GM04504 (cell line): ENCODE measurements at places on chromosomes 12 and 14.

GRCh38 chr12:58388261-58388660, 446.9 kb downstream of the ATP23 start:
- DNase-seq, result no peak

DNA sequence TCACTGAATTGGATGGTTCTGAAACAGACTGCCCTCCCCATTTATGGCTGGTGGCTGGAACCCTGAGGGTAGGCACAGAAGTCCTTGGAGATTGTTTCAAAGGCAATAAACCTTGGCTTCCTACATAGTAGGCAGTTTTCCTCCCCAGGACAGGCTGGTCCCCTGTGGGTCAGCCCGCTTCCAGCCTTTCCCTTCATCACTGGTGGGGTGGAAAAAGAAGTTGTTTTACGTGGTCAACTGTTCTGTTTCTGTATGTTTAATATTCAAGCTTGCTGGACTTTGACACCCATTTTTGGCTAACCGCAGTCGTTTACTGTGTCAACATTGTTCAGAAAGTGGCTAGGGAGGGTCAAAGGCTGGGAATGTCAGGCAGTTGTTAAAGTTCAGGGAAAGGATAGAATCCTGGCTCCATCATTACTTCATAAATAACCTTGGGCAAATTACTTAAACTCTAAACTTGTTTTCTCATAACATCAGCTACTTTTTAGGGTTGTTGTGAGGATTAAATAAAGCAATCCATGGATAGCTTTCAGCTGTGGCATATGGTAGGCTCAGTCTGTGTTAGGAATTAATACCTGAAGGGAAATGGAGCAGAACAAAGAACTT, 2.4 kb downstream of the KLHDC2 start:
- DNase-seq, result no peak

- DNase-seq, result no peak
Observed at GRCh38 chr12:67633708-67634107, 14.8 kb upstream of the DYRK2 start.

DNA sequence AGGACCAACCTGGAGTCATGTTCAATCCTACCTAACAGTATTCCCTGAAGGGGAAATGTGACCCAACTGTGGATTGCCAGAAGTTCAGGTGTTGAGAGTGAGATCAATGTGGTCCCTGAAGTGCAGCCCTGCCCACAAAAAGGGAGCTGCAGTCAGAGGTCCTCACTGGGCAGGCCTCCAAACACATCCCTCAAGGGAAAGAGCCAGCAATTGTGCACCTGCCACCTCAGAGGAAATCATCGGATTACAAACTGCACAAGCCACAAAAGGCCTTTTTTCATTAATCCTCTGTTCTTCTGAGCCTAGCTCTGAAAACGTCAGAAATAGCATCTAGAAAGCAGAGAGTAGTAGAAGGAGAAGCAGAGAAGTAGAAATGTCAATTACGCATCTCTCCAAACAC, 10.8 kb upstream of the MDM1 start:
- no peak for DNase-seq

GRCh38 chr14:75042035-75042434, 9.2 kb downstream of the MLH3 start:
- DNase-seq, result no peak

DNA sequence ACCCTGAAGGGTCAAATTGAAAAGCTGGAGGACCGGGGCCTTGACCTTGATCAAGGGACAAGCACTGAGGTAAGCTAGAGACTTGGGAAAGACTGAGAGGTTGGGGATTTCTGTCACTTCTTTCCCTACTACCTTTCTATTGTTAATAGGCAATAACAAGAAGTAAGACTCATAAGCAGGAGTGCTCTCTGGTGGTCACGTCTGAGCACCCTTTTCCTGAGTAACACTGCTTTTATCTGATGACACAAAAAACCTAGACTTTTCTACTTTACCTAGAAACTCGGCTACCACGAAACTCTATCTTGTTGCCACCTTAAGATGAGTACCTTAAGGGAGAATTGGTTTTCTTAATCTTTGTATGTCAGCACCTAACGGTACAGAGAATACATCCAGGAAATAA, 35.5 kb upstream of the PPFIBP1 start:
- DNase-seq, result no peak

- no peak for DNase-seq
Observed at GRCh38 chr14:69443296-69443805, 41.2 kb upstream of the PLEKHD1 start.

GRCh38 chr12:92130999-92131398, 14.6 kb downstream of the BTG1 start:
- no peak for DNase-seq

DNA sequence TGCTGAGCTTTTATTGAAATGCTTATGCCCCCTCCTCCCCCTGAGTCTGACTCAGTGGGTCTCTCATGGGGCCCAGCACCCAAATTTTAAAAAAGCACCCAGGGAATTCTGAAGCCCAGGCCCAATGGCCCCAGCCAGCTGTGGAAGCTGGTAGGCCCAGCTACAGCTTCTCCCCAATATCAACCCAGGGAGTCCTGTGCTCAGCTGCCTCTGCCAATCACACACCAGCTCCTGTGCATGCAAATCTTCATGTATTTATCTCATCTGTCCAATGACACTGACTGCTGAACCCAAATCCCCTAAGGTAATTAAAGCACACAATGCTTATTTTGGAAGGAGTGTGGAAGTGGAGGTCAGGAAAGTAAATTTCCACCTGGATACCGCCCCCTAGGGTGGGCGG, 76.3 kb downstream of the CCDC88C start:
- DNase-seq, result no peak

DNA sequence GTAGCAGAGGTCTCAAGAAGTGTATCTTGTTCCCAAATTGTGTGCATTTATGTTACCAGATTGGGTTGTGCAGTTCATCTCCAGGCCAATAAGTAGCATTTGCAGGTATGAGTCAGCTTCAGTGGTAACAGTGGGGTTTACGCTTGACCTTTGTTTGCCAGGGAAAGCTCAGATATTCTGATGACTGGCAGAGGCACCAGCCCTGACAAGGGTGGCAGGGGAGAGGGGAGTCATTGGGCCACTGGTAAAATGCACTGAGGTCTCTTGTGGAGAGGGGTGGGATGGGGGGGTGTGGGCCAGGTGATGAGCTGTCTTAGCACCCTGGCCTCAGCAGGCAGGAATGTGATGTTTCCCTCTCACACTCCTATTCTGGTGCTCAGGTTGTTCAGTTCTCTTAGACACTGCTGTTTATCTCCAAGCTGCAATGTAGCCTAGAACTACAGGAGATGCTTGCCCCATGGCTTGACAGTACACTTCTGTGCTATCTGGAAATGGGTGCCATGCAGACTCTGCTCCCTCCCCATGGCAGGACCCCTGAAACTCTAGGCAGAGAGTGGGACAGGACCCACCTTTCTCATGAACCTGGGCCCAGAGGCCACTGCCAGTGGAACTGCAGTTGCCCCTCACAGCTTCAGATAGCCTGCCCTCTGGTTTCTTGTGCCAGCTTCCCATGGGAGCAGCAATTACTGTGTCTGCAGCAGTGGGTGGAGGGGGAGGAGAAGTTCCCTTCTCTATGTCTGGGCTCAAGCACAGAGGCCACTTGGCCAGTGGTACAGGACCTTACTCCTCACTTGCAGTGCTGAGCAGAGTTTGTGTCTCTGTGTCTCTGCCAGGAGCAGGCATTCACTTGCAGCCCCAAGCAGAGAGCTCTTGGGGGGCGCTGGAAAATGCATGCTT, 31.9 kb downstream of the USP15 start:
- no peak for DNase-seq

GRCh38 chr12:28132398-28132797, 57.9 kb upstream of the CCDC91 start:
- no peak for DNase-seq

GRCh38 chr12:13179211-13180074, 17.1 kb upstream of the EMP1 start:
- DNase-seq, result no peak
